Activated CD4-positive, alpha-beta T cell treated with anti-CD3 and anti-CD28 coated beads for 24 hours (primary cell): ENCODE measurements at places on chromosomes 6 and 20.
A peak's percentile ranks its signal among the peaks of the same experiment; 100 is the strongest.

DNA sequence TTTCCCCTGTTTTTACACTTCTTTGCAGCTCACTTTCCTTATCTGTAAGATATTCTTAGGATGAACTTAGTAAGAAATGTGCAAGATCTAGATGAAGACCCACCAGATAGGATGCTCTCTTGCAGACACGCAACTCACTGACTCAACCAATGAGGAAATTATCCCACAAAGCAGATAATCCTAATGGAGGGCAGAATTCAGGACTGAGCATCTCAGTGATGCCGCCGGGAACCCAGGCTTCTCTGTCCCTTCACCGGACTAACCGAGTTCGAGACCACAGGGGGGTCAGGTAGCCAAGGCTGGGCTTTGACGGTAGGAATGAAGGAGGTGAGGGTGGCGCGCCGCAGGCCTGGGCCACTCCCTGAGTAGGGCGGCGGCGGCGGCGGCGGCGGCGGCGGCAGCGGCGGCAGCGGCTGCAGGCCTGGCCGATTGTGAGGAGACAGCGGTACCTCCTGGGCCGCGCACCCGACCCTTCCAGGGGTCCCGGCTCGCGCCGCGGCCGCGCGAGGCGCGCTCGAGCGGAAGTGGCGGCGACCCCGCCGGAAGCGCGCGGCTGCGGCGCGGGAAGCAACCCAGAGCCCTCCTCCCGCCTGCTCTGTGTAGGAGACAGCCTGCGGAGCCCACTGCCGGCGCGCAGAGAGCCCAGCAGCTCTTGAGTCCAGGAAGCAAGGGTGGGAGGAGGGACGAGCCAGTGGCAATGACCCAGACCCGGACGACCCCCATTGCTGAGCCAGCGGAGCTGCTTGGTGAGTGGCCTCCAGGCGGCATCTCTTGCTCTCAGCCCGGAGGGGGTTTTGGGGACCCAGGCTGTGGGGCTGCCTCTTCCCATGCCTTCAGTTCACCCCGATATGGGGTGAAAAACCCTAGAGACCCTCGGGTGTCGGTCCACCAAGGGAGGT is at the start of gene KHDC1:
Gene KHDC1 (minus strand): TSS at position 526 of the 899 bp plus-strand sequence. CDS start 20,679 bp downstream, outside the sequence.
- peak; percentile 23 for DNase-seq

DNA sequence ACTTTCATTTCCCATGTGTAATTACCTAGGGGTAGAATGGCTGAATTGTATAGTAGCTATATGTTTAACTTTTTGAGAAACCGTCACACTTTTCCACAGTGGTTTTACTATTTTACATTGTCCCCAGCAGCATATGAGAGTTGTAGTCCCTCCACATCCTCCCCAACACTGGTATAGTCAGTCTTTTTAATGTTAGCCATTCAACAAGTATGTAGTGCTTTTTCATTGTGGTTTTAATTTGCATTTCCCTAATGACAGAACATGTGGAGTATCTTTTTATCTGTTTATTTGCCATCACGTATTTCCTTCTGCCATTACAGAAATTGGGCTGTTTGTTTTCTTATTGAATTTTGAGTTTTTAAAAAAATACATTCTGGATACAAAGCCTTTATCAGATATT is 148.4 kb downstream of the CARMIL1 start:
- no peak for DNase-seq

DNA sequence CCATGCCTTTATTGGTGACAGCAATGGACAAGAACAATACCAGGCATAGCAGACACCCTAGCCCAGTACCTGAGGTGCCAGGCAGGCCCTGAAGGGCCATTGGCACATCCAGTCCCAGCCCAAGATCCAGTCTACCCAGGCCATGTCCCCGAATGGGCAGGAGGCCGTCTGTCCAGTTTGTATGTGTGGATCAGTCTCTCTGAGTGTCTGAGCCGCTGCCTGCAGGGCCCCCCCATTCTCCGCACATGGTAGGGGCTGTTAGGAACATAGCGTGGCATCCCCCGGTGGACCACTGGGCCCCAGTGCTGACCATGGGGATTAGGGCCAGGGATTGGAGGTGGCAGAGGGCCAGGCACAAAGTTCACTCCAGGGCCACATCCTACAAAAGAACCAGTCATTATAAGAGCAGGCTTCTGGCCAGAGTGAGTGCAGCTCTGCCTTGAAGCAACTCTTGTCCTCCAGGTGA is 5.1 kb downstream of the PCED1A start:
- DNase-seq = no peak

DNA sequence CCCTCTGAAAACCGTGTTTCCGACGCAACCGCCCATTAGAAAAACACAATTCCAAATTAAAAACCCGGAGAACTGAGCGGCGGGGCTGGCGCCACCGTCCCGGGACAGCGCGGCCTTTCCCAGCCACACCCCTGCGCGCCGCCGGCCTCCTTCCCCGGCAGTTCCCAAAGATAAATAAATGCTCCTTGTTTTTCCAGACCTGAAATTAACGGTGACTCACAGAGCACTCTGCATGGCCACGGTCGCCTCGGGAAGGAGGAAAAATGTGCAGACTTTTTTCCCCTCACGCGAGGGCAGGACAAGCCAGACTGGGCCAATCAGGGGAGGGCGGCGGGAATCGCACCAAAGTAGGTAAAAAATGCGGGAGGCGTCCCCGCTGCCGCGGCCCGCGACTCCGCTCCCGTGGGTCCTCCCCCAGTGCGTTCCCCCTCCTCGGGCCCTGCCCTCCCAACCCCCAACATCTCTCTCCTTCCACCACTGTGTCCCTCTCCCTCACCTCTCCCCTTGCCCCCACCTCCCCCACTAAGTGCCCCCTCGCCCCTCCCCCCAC is 828 bp upstream of the DSTN start:
- no peak for DNase-seq

DNA sequence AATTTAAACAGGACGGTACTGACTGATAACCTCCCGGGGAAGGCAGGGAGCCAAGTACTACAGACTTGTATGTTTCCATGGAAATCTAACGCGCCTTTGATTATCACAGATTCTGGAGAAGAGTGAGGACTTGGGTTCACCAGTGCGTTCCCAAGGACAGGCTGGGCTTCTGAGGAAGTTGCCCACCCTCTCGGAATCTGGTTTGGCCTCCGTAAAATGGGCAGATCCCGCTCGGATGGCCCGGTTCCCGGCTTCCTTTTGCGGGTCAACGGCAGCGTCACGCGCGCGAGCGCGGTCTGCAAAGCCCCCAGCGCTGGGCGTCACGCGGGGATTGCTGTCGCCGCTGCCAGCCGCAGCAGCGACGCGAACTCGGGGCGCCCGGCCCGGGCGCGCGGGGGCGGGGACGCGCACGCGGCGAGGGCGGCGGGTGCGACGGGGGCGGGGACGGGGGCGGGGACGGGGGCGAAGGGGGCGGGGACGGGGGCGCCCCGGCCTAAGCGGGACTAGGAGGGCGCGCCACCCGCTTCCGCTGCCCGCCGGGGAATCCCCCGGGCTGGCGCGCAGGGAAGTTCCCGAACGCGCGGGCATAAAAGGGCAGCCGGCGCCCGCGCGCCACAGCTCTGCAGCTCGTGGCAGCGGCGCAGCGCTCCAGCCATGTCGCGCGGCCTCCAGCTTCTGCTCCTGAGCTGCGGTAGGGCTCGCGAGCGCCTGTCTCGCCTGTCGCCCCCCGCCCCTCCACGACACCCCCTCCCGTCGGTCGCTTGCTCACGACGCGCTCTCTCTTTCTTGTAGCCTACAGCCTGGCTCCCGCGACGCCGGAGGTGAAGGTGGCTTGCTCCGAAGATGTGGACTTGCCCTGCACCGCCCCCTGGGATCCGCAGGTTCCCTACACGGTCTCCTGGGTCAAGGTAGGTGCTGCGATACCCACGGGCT is at the start of gene CD83:
Gene CD83 (plus strand): TSS at position 615 of the 933 bp plus-strand sequence. CDS start 40 bp downstream, at position 655.
- DNase-seq = peak; percentile 59

DNA sequence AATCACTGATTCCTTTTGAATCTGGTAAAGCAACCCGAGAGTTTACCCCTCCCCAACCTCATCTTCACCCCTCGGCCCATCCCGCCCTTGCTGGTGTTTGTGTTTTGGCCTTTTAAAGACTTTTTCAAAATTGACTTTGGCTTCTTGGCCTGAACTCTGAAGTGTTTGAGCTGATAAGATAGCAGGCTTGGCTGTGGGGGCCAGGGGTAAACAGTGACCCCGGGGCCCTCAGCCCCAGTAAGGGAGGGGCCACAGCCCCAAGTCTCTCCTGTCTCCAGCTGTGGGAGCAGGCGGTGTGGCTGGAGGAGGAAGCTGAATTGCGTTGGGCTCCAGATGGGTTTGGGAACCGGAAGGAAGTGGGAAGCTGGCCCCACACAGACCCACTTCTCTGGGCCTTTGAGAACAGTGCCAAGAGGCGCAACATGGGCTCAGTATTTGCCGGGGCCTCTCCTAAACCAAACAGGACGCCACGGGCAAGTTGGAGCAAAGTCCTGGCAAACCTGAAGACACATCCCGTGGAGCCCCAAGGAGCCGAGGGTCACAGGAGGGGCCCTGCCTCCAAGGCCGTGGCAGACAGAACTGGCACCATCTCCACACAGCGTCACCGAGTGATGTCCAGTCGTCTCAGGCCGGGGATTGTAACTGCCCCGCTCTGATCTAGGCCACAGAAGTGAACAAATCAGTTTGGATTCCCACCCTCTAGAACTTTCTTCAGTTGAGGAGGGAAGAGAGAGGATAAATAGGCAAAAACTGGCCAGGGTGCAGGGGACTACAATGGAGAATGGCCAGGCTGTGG is 54.3 kb upstream of the PTPN1 start:
- no peak for DNase-seq

- no peak for DNase-seq
Observed at GRCh38 chr6:156720691-156721685, 56.2 kb upstream of the ARID1B start.

DNA sequence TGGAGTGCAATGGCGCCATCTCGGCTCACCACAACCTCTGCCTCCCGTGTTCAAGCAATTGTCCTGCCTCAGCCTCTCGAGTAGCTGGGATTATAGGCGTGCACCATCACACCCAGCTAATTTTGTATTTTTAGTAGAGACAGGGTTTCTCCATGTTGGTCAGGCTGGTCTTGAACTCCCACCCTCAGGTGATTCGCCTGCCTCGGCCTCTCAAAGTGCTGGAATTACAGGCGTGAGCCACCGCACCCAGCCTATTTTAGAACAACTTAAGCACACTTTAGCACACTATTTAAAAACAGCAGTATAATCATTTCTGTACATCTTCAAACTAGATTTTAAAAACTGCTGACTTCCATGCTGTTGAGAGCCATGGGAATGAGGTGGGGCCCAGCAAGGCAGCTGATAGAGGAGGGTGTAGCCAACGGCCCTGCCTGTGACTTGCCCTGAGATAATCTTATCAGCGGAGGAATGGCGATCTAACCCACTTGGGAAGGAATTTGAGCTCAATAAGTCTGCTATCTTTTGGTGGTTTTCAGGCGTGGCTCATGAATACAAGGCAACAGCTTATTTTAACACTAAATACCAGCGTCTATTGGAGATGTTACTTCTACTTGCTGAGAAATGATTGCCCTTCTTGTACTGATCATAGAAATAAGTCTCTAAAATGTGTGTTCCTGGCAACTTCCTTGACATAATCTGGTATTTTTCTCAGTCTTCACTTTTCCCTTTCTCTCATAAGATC is 12.1 kb downstream of the ZDHHC14 start:
- DNase-seq = no peak

DNA sequence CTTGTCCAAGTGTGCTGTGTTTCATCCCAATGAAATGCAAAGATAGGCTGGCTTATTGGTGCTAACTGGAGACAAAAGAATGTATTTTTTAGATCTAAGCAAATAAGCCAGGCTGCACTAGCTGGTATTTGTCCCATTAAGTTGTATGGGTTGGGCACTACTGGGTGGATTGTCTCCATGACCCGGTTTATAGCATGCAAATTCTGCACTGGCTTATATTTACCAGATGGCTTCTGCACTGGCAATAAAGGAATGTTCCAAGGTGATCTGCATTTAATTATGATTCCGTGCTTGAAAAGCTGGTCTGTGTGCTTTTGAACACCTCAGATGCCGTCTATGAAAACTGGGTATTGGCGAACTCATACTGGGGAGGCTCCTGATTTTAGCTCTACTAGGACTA is 61.4 kb upstream of the MOCS1 start:
- no peak for DNase-seq

GRCh38 chr20:17505636-17506517 is 25.3 kb downstream of the BFSP1 start:
- peak; percentile 39 for DNase-seq

GRCh38 chr20:48246061-48246790 is 460.9 kb upstream of the SULF2 start:
- no peak for DNase-seq

DNA sequence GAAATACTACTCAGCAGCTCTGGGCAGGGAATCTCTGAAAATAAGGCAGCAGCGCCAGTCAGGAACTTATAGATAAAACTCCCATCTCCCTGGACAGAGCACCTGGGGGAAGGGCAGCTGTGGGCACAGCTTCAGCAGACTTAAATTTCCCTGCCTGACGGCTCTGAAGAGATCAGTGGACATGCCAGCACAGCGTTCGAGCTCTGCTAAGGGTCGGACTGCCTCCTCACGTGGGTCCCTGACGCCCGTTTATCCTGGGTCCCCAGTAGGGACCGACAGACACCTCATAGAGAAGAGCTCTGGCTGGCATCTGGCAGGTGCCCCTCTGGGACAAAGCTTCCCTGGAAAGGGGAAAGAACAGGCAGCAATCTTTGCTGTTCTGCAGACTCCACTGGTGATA is 59.0 kb downstream of the COL21A1 start:
- DNase-seq = no peak

DNA sequence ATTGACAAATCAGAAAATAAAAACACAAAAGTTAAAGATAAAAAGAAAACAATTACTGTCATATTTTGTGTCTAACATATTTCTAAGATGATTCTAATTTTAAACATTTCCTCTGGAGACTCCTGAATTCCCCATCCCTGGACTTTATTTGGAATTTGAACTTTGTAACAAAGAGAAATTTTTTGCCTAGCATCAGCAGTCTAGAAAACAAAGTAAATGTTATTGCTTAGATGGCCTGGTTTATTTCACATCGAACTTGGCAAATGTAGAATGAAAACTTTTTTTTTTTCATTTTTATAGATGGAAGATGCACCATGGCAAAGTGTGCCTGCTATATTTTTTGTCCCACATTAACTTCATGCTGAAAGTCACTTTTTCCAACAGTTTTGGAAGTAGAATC is 159.1 kb downstream of the TBX18 start:
- DNase-seq = no peak

DNA sequence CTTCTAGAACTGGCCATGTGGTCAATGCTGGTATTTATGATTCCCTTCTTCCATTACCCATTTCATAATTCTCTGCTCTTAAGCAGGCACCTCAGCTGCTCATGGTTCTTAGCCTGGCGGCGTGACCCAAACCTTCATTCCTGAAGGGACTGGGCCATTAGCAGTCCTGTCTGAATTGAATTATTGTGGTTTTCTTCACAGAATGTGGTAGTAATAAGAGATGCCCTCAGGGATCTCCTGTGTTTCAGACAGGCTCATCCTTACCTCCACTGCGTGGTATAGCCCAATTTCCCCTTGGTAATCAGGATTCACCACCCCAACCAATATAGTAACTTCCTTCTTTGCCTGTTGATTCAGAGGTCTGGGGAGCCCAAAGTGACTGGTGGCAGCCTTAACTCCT is 37.6 kb downstream of the PKIB start:
- DNase-seq = no peak

- DNase-seq = no peak
Observed at GRCh38 chr6:111423960-111424846, 58.8 kb downstream of the REV3L start.

DNA sequence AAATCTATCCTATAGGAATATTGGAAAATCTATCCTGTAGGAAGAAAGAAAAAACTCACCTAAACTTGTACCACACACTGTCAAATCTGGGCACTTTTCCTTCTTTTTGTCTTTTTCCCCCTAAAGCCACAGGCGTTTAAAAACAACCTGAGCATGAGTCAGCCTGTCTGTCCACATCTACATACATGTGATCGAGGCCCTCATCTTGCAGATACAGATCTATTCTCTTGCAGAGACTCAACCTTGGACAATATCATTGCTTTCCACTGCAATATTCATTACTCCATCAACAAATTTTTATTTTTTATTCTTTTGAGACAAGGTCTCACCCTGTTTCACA is 95.9 kb upstream of the IYD start:
- DNase-seq = no peak
